Foreskin fibroblast (primary cell): ENCODE measurements at places on chromosomes 5 and 9.

- DNase-seq, result peak; percentile 73
Observed at GRCh38 chr9:38066914-38067858, 1.8 kb downstream of the SHB start.

DNA sequence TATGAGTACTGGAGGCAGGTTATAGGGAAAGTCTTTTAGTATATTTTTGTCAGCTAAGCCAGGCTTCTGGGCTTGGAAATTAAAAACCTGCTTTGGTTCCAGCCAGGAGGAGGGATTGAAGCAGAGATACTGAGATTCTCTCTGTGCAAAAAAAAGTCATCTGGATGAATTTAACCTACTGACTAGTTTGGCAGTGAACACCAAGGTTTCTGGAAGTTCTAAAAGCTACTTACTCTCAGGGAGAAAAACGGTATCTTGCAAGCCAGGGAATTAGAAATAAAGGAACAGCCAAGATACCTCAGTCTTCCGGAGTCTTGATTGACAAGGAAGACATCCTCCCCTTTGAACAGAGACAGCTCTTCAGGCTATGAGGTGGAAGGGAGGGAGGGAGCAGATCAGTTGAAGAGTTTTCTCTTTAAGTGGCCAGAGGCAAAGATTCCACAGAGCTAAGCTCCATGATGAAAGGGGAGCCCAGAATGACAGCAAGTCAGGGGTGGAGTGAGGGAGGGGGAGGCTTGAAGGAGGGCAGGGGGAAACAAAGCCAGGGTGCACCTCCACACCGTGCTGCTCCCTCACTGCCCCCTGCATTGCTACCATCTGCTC, 8.3 kb upstream of the ZBTB34 start:
- DNase-seq, result no peak

- DNase-seq, result peak; percentile 60
Observed at GRCh38 chr5:98585661-98586310, 187.7 kb upstream of the RGMB start.

- DNase-seq, result peak; percentile 84
Observed at GRCh38 chr5:169164481-169164925, 136.4 kb downstream of the SLIT3 start.

- DNase-seq, result peak; percentile 9
Observed at GRCh38 chr5:113145757-113146387, 169.3 kb downstream of the DCP2 start.

- DNase-seq, result no peak
Observed at GRCh38 chr5:763397-763796, 21.1 kb downstream of the ZDHHC11B start.

GRCh38 chr5:7218141-7218540, 177.8 kb upstream of the ADCY2 start:
- no peak for DNase-seq

GRCh38 chr5:179238628-179238970, 106.7 kb downstream of the ADAMTS2 start:
- no peak for DNase-seq

DNA sequence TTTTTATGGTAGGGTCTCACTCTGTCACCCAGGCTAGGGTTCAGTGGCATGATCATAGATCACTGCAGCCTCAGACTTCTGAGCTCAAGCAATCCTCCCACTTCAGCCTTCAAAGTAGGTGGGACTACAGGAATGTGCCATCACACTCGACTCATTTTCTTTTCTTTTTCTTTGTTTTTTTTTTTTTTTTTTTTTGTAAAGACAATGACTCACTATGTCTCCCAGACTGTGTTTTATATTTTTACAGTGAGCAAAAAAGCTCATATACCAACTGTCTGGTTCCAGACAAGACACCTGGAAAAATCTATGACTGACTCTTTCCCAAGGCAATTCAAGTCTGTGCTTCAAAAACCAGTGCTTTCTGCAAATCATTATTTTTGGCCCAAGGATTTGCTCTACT, 10.8 kb upstream of the FOXD1 start:
- DNase-seq, result no peak

DNA sequence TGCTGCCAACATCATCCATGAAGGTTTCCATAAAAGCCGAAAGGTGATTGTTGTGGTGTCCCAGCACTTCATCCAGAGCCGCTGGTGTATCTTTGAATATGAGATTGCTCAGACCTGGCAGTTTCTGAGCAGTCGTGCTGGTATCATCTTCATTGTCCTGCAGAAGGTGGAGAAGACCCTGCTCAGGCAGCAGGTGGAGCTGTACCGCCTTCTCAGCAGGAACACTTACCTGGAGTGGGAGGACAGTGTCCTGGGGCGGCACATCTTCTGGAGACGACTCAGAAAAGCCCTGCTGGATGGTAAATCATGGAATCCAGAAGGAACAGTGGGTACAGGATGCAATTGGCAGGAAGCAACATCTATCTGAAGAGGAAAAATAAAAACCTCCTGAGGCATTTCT, 10.1 kb downstream of the TLR4 start:
- no peak for DNase-seq

- peak; percentile 3 for DNase-seq
Observed at GRCh38 chr5:13660072-13660471, 284.4 kb downstream of the DNAH5 start.

DNA sequence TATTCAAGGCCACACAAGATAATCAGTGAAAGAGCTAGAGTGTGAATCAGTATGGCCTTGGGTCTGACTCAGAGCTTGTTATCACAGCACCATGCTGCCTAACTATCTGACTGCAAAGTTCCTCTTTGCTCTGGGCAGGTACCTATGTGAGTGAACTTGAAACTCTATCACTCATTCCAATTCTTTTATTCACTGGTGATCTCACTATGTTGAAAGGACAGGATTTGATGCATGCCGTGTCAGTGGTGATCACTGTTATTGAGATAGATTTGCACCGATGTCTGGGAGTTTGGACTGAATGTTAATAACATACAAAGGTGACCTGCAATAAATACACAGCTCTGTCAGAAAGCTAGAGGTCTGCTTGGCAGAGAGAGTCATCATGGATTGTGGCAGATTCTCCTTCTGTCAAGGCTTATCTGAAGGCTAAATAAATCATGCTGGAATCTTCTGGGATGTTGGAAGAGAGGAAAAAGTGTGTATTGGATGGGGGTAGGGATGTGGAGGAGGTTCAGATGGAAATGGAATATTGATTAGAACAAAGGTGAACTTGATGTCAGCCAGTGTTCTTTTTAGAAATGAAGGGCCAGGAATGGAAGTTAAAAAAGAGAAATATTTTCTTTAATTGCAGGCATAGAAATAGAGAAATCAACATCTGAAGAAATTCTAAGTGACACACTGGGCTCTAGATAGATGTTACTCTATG, 91.8 kb upstream of the TNC start:
- no peak for DNase-seq

GRCh38 chr9:137705443-137705863, 86.6 kb downstream of the EHMT1 start:
- no peak for DNase-seq

- no peak for DNase-seq
Observed at GRCh38 chr9:117677572-117677971, 26.6 kb upstream of the TLR4 start.

- peak; percentile 63 for DNase-seq
Observed at GRCh38 chr5:98872674-98873073, 56.1 kb downstream of the CHD1 start.

DNA sequence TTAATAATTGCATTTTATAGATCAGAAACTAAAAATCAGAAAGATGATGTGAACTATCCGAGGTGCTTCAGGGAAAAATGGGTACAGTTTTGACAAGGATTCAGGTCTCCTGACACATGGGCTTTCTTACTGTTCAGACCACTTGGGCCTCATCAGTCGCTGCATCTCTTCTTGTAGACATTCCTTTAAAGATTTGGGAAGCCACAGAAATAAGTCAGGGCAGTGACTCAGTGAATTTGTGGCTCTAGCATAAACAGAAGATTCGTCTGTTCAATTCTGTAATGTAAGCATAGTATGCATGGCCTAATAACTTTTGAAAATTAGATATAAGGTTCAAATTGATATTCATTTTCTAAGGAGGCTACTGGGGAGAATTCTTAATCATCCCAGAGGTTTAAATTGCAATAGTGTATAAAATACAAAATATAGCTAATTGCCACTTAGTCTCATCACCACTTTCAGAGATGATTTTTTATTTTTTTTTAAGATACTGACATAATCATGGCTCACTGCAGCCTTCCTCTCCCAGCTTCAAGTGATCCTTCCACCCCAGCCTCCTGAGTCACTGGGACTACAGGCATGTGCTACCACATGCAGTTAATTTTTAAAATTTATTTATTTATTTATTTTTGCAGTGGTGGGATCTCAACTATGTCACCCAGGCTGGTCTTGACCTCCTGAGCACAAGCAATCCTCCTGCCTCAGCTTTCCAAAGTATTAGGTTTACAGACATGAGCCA, 48.9 kb downstream of the RASEF start:
- DNase-seq, result peak; percentile 47

GRCh38 chr9:87020169-87020950, 73.1 kb upstream of the GAS1 start:
- no peak for DNase-seq

DNA sequence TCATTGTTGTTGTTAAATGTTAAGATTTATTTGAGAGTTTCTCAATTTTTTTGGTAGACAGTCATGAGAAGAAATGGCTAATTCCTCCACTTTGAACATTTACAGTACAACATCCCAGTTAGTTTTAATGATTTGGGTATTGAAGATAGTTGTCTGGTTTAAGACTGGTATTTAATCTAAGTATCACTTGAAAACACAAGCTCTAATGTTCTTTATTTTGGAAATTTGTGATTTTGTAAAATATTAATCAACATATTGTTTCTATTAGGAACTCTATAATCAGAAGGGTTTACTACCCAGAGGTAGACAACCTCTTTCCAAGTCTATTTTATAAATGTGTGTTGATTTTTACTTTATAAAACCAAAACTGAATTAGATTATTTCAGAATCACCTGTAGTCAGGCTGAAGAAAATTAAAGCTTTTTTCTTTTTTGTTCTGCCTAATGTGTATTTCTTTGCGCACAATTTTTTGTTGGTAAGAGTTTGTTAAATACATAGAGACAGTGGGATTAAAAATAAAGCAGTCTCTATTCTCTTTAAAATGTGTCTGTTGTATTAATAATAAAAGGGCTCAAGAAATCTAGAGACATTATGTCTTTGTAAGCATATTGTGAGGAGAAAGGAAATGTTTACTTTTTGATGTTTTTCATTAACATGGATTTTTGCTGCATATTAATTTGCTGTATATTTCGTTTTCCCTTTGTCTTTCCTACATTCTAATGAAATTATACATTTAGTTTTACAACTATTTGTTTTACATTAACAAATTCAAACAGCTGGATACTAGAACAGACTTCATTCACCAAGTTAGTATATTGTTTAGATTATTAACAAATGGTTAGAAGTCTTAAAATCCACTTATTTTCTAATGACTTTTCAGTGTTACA, 3.9 kb upstream of the PURA start:
- no peak for DNase-seq

- no peak for DNase-seq
Observed at GRCh38 chr5:125461641-125462072, 715.2 kb upstream of the ZNF608 start.

- no peak for DNase-seq
Observed at GRCh38 chr9:101671567-101671966, 66.9 kb downstream of the GRIN3A start.

DNA sequence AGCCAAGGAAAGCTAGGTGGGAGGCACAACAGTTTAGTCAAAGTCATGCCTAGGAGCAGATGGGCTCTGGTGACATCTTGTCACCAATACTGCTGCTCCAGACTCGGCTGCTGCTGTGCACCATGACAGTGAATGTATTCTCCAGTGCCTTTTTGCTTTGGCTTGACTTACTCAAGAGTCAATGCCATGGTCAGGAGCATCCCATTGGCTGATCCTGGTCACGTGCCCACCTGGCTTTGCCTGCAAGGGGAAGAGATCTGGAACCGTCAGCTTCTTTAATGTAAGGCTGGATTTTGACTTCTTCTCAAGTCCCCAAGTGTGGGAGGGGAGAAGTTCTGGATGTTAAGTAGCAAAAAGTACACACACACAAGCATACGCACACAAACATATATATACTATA, 19.9 kb upstream of the MUSK start:
- no peak for DNase-seq
